Calu3 (cell line): ENCODE measurements at places on chromosomes 2 and 18. TPM values are rescaled to one million over a fixed set of nuclear protein-coding genes. Genes with fewer than 3 reads are reported as not detected.

GRCh38 chr2:28583899-28584553, 88.2 kb downstream of the PLB1 start:
- peak; percentile 86 for DNase-seq
- peaks cover 20% of the 10 kb centered on the region for H3K4me1 ChIP-seq
- no peak overlapping the region for H3K4me3 ChIP-seq
- H3K36me3 ChIP-seq: peaks cover 9% of the 10 kb centered on the region
- H3K27ac ChIP-seq: peak overlapping the region; percentile 88

- H3K36me3 ChIP-seq: no peaks in the 10 kb centered on the region
- H3K27me3 ChIP-seq: peaks cover 8% of the 10 kb centered on the region
- H3K4me1 ChIP-seq: no peaks in the 10 kb centered on the region
- no peak within 1 kb of the TSS for H3K4me3 ChIP-seq
- no peak for DNase-seq
These were observed at the start of gene EPB41L3 for GRCh38 chr18:5543773-5544389. Gene EPB41L3 (minus strand): TSS chr18:5543997. CDS start chr18:5489183, 54,814 bp downstream.

DNA sequence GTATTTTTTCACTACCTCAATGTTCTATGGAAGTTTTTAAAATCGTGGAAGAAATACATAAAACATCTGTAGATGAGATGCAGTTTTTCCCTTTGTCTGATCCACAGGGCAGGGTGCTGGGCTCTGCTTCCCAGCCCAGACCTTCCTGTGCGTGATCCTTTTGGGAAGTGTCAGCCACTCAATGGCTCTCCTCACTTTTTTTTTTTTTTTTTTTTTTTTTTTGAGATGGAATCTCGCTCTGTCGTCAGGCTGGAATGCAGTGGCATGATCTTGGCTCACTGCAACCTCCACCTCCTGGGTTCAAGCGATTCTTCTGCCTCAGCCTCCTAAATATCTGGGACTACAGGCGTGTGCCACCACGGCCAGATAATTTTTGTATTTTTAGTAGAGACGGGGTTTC, 32.8 kb downstream of the SOWAHC start:
- no peak overlapping the region for H3K27ac ChIP-seq
- H3K4me3 ChIP-seq: no peak overlapping the region
- no peaks in the 10 kb centered on the region for H3K27me3 ChIP-seq
- no peak for DNase-seq
- no peaks in the 10 kb centered on the region for H3K36me3 ChIP-seq

- no peaks in the 10 kb centered on the region for H3K27me3 ChIP-seq
- DNase-seq: no peak
- peaks cover 11% of the 10 kb centered on the region for H3K4me1 ChIP-seq
- peak overlapping the region; percentile 64 for H3K27ac ChIP-seq
- H3K4me3 ChIP-seq: no peak overlapping the region
These were observed 863.7 kb upstream of the VRK2 start for GRCh38 chr2:57182916-57183315.

GRCh38 chr2:123546353-123546752, 478.7 kb upstream of the CNTNAP5 start:
- H3K27ac ChIP-seq: no peak overlapping the region
- H3K36me3 ChIP-seq: no peaks in the 10 kb centered on the region
- no peak overlapping the region for H3K4me3 ChIP-seq
- H3K27me3 ChIP-seq: no peaks in the 10 kb centered on the region
- H3K4me1 ChIP-seq: no peaks in the 10 kb centered on the region

DNA sequence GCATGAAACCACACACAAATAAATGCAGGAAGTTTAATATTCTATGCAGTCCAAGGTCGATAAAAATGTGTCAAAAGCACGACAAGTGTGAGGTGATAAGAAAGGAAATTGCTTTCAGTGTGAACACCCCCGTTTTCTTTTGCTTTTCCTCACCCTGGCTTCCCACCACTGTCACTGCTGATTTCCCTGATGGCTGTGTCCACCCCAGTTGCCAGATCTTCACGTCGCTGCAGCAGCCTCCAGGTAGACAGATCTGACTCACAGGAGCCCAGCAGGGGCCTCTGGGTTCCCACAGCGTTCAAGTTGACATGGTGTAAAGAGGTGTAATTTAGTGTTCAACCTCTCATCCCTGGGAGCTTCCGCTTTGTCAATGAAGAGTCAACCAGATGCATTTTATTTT, 128.0 kb upstream of the TACR1 start:
- H3K27ac ChIP-seq: no peak overlapping the region
- H3K36me3 ChIP-seq: no peaks in the 10 kb centered on the region
- no peaks in the 10 kb centered on the region for H3K4me1 ChIP-seq

DNA sequence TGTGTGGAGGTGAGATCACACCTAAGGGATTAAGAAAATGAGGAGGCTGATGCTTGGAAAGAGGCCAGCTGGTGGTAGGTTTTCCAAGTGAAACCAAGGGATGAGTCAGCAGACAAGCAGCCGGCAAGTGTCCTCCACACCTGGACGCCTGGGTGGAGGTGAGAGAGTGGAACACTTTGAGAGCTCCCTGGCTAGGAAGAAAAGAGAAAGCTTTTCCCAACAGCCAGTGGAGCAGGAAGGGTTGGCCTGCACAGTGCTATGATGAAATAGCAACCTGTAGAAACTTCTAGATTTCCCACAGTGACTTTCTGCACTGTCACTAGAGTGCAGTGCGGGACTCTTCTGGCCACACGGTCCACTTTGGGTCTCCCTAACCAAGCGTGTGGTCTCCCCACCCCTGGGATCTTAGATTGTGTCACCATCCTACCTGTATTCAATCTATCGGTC, 19.6 kb upstream of the IL37 start:
- no peak overlapping the region for H3K27ac ChIP-seq
- no peak overlapping the region for H3K4me3 ChIP-seq
- H3K36me3 ChIP-seq: no peaks in the 10 kb centered on the region
- no peaks in the 10 kb centered on the region for H3K27me3 ChIP-seq

GRCh38 chr18:39938676-39939608, 2016.1 kb upstream of the PIK3C3 start:
- H3K27me3 ChIP-seq: no peaks in the 10 kb centered on the region
- no peaks in the 10 kb centered on the region for H3K36me3 ChIP-seq
- no peak for DNase-seq

DNA sequence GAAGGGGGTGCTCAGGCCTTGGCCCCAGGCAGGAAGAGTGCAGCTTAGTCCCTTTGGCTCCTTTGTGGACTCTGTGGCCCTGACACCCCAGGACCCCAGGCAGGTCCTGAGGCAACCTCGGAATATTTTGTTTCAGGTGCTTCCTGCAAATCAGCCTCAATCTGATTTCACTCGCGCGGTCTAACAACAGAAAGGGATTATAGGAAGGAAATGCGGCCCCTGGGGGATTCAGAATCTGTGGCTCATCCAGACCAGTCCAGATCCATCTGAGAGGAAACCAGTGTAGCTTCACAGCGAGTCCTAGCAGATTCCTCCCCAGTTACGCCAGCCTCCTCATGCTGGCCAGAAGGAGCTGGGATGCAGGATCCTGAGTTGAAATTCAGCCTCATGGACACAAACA, 59.5 kb upstream of the YWHAQ start:
- no peak overlapping the region for H3K4me3 ChIP-seq
- no peak overlapping the region for H3K27ac ChIP-seq
- H3K27me3 ChIP-seq: no peaks in the 10 kb centered on the region
- no peaks in the 10 kb centered on the region for H3K4me1 ChIP-seq
- no peaks in the 10 kb centered on the region for H3K36me3 ChIP-seq
- no peak for DNase-seq

DNA sequence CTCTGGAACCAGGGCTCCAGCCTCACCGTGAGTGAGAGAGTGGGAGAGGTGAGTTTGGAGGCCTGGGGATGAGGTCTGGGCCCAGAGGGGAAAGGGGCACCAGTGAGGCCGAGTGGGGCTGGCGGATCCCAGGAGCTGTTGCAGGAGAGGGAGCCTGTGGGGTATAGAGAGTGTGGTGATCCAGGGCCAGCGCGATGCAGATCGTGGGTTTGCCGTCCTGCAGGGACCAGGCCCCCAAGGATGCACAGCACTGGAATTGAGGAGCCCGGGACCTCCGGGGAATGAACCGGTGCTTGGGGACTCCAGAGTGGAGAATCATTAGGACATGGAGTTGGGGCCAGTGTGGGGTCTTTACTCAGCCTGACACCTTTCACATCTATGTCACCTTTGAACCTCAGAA, 25.7 kb upstream of the RAB6D start:
- H3K4me1 ChIP-seq: no peaks in the 10 kb centered on the region
- no peak overlapping the region for H3K4me3 ChIP-seq
- H3K36me3 ChIP-seq: peaks cover 5% of the 10 kb centered on the region
- H3K27me3 ChIP-seq: peaks cover 44% of the 10 kb centered on the region

DNA sequence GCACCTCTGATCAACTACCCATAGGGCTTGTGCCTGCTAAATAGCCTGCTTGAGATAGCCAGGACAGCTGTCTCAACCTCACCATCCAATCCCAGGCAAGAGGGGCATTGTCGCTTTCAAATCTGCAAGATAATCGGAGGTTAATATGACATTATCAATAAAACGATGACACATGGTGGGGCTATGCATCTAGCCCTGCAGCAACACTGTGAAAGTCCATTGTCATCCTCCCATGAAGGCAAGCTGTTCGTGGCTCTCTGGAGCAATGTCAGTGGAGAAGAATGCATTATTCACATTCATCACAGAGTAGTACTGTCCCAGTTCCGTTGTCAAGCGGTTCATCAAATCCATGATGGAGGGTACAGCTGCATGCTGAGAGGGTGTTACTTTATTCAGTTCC, 18.9 kb upstream of the KLHL23 start:
- DNase-seq: no peak
- H3K4me3 ChIP-seq: peak overlapping the region; percentile 63
- H3K4me1 ChIP-seq: peaks cover 35% of the 10 kb centered on the region
- no peak overlapping the region for H3K27ac ChIP-seq

- peaks cover 9% of the 10 kb centered on the region for H3K36me3 ChIP-seq
- H3K27ac ChIP-seq: no peak within 1 kb of the TSS
- peaks cover 5% of the 10 kb centered on the region for H3K27me3 ChIP-seq
- DNase-seq: no peak
- H3K4me1 ChIP-seq: no peaks in the 10 kb centered on the region
These were observed at the start of gene ESPNL for GRCh38 chr2:238100049-238100820. Gene ESPNL (plus strand): TSS chr2:238100340. CDS start chr2:238100420, 80 bp downstream.

- H3K4me3 ChIP-seq: no peak overlapping the region
- no peaks in the 10 kb centered on the region for H3K4me1 ChIP-seq
- H3K27me3 ChIP-seq: no peaks in the 10 kb centered on the region
- H3K27ac ChIP-seq: no peak overlapping the region
- H3K36me3 ChIP-seq: peaks cover 24% of the 10 kb centered on the region
These were observed 68.4 kb downstream of the POLR1A start for GRCh38 chr2:86037141-86037794.

DNA sequence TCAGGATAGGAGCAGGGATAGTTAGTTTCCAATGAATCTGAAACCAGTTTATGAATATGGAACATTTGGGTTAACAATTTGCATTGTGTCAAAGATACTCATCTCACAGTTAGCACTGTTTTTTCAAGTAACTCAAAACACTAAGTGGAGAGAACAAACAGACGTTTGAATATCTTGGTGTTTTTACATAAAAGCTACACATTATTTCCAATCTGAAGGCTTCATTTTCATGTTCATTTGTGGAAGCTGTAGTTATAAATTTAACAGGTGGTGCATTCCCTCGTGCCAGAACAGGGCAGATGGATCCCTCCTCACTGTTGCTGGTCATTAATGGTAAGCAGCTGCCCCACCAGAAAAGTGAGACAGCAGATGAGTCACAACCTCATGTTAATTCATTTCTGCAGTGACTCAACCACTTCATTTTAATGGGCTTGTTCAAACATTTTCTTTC, 286.9 kb downstream of the TMX3 start:
- no peaks in the 10 kb centered on the region for H3K36me3 ChIP-seq
- H3K27ac ChIP-seq: no peak overlapping the region
- H3K27me3 ChIP-seq: no peaks in the 10 kb centered on the region
- H3K4me3 ChIP-seq: no peak overlapping the region
- peaks cover 27% of the 10 kb centered on the region for H3K4me1 ChIP-seq

GRCh38 chr18:6509832-6510231, 95.1 kb upstream of the L3MBTL4 start:
- no peak for DNase-seq
- H3K4me3 ChIP-seq: no peak overlapping the region
- H3K27me3 ChIP-seq: peaks cover 66% of the 10 kb centered on the region
- no peaks in the 10 kb centered on the region for H3K4me1 ChIP-seq
- H3K36me3 ChIP-seq: no peaks in the 10 kb centered on the region

DNA sequence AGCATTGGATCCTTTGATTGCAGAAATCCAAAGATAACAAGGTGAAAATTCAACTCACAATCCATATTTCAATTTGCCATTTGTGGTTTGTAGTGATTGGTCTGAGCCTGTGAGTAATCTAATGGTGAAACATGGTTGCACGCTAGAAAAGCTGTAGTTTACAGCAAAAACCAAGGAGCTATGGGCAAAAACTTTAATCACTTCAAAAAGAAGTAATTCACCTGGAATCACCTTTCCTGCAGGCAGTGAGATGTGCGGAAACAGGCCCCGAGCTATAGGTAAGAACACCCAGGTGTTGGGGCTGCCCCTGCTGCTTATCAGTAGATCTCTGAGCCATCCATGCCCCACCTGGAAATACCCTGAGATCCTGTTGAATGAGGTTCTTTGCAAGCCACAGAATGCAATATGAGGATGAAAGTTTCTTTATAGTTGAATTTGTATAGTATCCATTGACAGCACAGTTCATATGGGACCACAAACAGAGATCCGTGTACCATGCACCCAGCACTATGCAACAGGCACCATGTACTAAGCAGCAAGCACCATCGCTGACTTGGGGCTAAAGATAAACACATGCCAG, 208.2 kb downstream of the SPP2 start:
- H3K27ac ChIP-seq: peak overlapping the region; percentile 91
- H3K4me1 ChIP-seq: peaks cover 48% of the 10 kb centered on the region
- peak; percentile 66 for DNase-seq
- peak overlapping the region; percentile 44 for H3K4me3 ChIP-seq
- peaks cover 8% of the 10 kb centered on the region for H3K36me3 ChIP-seq
- H3K27me3 ChIP-seq: no peaks in the 10 kb centered on the region

GRCh38 chr2:101341421-101341820, 32.9 kb upstream of the RNF149 start:
- H3K36me3 ChIP-seq: peaks cover 4% of the 10 kb centered on the region
- no peak overlapping the region for H3K27ac ChIP-seq
- H3K27me3 ChIP-seq: no peaks in the 10 kb centered on the region
- no peak for DNase-seq
- H3K4me1 ChIP-seq: peaks cover 34% of the 10 kb centered on the region

DNA sequence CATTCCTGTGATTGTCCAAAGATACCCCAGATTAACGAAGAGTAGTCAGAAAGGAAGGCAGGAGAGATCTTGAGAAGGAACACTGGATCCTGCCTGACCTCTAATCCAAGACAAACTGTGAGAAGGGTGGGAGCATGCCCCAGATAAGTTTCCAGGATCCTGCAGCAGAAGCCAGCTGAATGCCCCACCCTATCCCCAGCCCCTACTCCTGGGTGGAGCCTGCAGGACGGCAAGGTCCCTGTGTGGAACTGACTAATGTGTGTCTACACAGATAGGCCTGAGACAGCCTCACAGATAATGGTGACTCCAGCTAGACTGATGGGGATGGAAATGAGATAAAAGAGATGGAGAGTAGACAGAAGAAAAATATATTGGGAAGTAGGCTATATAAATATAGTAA, 174.3 kb downstream of the PDE1A start:
- H3K27ac ChIP-seq: no peak overlapping the region
- no peaks in the 10 kb centered on the region for H3K27me3 ChIP-seq
- no peak for DNase-seq
- H3K36me3 ChIP-seq: no peaks in the 10 kb centered on the region

Gene UCN
- total RNA-seq: 4.6 and 6.6 TPM in 2 replicates

Gene KRTCAP3
- total RNA-seq: 71.8 and 74.0 TPM in 2 replicates

Gene MC4R
- not detected in 2 replicates for total RNA-seq

Gene SMYD1
- not detected in 2 replicates for total RNA-seq

Gene C2orf78
- not detected in 2 replicates for total RNA-seq

Gene ATG9A
- 36.6 and 42.4 TPM in 2 replicates for total RNA-seq

Gene EVA1A
- total RNA-seq: 0.42 TPM in 1 of 2 replicates, not detected in the other

Gene TMEM178A
- total RNA-seq: 0.50 and 2.1 TPM in 2 replicates

Gene C2orf74
- 17.1 and 17.4 TPM in 2 replicates for total RNA-seq

Gene ASAP2
- 75.1 and 78.6 TPM in 2 replicates for total RNA-seq

Gene RTP5
- not detected in 2 replicates for total RNA-seq

Gene GPR35
- total RNA-seq: 40.3 and 49.4 TPM in 2 replicates
